ENCODE measurements at places on chromosomes 16 and 17. TPM values are rescaled to one million over a fixed set of nuclear protein-coding genes. Genes with fewer than 3 reads are reported as not detected.
A peak's percentile ranks its signal among the peaks of the same experiment; 100 is the strongest.

GRCh38 chr16:56888806-56889205 lies 23.8 kb downstream of the SLC12A3 start:
- no peak for DNase-seq

GRCh38 chr17:16013943-16014407 lies 14.4 kb downstream of the TTC19 start:
- peak; percentile 81 for DNase-seq

- DNase-seq, result no peak
Measured at GRCh38 chr17:38898291-38898679, 27.1 kb upstream of the LASP1NB start.

GRCh38 chr16:85168732-85169256 lies 56.5 kb upstream of the CIBAR2 start:
- DNase-seq, result no peak

DNA sequence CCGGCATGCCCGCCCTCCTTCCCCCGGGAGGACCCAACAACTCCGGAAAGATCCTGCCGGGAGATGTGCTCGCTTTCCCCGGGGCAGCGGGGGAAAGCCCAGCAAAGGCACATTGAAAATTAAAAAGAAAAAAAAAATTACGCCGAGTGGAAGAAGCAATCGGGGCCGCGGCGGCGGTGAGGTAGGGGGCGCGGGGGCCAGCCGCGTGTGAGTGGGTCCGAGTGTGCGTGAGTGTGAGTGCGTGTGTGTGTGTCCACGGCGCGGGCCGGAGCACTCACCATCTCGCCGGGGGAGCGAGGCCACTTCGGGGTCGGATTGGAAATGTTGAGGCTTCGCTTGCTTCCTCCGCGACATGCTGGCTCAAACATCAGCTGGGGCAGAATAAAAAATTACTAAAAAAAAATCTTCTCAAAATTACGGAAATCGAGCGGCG lies at the start of gene SALL1:
TSS of gene SALL1 (minus strand) at position 383 of the 433 bp plus-strand sequence. CDS start at position 354, 29 bp downstream.
- no peak for DNase-seq

DNA sequence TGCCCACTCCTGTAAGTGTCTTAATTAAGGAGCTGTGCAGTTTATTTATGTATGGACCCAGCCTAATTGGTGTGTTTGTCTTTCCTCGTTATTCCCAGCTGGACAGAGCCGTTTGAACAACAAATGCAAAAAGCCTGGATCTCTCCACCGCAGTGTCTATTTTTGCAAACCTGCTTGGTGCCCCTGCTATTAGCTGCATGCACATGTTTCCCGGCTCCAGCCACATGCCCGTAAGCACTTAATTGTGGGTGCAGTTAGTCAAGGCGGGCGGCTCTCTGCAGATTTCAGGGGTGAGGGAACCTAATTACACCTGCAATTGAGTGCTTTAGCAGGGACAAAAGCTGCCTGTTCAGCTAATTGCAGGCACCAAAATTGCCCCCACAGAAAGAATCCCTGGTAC lies 74.0 kb upstream of the GSE1 start:
- DNase-seq, result no peak

DNA sequence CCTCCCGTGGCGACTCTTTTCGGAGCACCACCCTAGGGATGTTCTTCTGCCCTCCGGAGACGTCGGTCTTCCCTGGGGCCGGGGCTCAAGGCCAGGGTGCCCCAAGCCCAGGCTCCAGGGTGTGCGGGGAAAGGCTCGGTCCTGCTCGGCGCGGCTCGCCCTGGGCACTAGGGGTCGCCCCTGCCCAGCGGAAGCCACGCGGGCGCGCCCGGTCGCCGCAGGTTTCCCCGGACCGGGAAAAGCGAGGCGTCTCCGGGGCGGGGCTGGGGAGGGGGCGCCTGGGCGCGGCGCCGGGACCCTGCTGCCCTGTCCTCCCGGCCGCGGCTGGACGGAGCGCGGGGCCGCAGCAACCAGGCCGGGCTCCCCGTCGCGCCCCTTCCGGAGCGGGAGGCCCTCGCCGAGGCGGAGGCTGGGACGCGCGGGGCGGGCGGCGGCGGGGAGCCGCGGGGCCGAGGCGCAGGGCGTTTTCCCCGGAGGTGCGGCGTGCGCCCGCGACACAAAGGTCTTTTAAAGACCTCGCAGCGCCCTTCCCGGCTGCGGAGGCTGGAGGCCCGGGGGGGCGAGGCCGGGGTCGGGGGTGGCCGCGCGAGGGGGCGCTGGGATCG lies 76.4 kb downstream of the MRC2 start:
- no peak for DNase-seq

NPIPB13 gene
- 19.8 TPM for total RNA-seq

GDPD1 gene
- 0.26 TPM for total RNA-seq

MLYCD gene
- 2.2 TPM for total RNA-seq

Measured in Panc1 (cell line).